CD4-positive, alpha-beta T cell treated with Interferon alpha-2 for 1 hour (primary cell): ENCODE measurements at places on chromosomes 2 and 18.

- no peak for DNase-seq
Measured at GRCh38 chr2:232482301-232483238, 5.1 kb downstream of the ECEL1 start.

GRCh38 chr2:178514664-178515063 lies 34.4 kb downstream of the PLEKHA3 start:
- no peak for DNase-seq

GRCh38 chr2:54483426-54483825 lies 27.3 kb downstream of the SPTBN1 start:
- DNase-seq, result no peak

- no peak for DNase-seq
Measured at GRCh38 chr2:205713086-205713485, 30.8 kb downstream of the NRP2 start.

GRCh38 chr18:74609535-74609934 lies 11.9 kb downstream of the ZNF407 start:
- DNase-seq, result no peak

- DNase-seq, result peak; percentile 12
Measured at GRCh38 chr18:48475635-48476549, 62.9 kb upstream of the CTIF start.

DNA sequence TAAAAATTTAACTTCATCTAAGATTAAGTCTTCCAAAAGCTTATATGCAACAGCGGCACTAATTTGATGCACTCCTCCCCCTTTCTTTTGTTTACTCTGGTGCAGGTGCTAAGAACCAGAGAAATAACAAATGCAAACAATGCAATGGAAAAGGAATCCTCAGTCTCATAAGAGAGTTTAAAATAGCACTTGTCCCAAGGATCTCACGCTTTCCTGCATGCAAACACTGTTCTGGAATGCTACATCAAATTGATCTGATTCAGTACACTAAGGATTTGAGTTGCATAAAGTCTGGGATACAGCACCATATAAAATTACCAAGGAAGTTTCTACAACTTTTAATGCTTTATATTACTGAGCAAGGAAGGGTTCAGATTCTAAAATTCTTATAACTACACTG lies 50.5 kb downstream of the SEPTIN10 start:
- DNase-seq, result no peak

- no peak for DNase-seq
Measured at GRCh38 chr2:15263976-15264685, 297.0 kb downstream of the NBAS start.

GRCh38 chr2:55364189-55365055 lies 55.2 kb downstream of the CCDC88A start:
- no peak for DNase-seq

- DNase-seq, result no peak
Measured at GRCh38 chr2:147275943-147276342, 568.9 kb upstream of the ACVR2A start.

DNA sequence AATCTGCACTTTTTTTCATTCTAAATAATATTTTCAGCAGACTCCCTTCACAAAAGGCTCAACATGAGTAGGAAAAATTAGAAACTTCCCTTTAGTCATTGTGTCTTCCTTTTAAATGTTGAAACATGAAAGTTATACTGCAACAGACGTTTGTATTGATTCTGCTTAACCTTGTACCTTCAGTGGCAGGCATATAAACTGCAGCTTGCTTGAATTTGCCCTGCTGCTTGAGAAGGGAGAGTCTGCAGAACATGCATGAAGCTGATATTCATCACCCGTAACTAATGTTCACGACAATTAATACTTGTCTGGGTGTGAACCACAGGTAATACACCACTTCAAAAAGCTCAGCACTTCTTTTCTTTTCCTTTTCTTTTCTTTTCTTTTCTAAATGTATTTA lies 294.7 kb upstream of the LRP1B start:
- DNase-seq, result no peak
